ENCODE measurements at places on chromosomes 4 and X.
A peak's percentile ranks its signal among the peaks of the same experiment; 100 is the strongest.

- ATAC-seq, result no peak
Observed at GRCh38 chrX:45872480-45872879, 671.8 kb upstream of the DIPK2B start.

DNA sequence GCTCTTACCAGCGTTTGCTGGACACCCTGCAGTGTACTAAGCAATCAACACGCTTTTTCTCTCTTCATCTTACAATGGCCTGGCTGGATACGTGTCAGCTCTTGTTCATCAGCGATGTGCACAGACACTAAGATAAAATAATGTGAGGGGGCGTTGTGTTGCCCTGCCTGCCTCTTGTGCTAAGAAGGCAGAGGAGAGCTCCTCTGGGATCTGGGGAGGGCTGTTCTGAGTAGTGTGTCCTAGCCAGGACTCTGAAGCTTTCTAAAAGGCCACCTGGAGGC lies 49.7 kb downstream of the NELFA start:
- no peak for ATAC-seq

DNA sequence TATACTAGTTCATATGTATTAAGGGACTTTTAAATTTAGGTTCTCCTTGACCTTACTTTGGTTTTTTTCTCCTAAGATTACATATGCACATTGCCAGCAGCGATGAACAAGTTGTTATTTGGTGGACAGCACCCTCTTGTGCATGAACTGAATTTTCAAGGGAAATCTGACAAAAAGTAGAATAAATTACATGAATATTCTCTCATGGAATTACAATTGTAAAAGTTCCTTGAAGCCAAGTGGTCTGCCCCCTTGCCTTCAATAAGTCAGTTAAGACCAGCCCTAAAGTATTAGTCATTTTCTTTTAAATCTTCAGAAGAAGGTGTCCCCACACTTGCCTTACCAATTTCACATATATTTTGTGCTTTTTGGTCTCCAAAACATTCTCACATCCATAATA lies 30.7 kb upstream of the SMARCA5 start:
- peak; percentile 39 for ATAC-seq

DNA sequence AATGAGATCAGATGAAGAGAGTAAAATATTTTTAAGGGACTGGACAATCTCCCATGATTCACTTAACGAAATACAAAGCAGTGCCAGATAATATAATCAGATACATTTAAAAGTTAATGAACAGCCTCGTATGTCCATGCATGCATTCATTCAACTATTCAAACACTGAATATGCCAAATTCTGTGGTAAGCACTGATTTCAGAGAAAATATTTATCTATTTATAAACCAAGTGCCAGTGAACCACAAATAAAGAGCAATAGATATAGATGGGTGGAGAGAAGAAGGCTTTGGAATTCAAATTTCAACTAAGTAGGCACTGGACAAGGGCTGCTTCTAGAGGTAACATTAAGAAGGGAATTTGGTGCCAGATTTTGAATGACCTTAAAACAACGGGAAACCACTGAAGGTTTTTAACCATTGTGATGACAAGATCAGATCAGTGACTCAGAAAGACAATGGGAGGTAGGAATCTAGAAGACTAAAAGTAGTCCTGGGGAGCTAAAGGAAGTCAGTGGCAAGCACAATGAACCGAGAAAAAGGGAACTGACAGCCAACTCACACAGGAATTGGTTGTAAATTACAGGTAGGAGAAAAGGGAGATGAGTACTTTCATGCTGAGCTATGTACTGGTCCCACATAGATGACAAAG lies 14.2 kb downstream of the ELOVL6 start:
- no peak for ATAC-seq

- ATAC-seq, result peak; percentile 96
Observed at GRCh38 chrX:131734621-131735020, 190.7 kb downstream of the OR13H1 start.

DNA sequence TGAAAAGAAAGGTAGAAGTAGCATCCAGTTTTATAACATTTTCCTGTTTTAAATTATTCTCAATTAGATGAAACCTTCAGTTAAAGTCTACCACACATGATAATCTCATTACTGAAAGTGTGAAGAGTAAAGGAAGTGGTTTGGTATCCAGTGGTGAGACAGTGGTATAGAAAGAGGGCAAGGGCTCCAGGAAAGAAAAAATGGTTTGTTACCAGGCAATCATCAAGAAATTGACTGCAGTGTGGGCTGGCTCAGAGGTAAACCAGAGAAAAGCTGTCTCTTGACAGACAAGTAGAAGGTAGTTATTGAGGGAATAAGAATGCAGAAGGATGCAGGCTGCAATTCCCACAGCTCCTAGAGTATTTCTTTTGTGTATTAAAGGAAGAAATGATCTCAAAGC lies 406.2 kb downstream of the TLL1 start:
- no peak for ATAC-seq

Data from gastroesophageal sphincter (tissue), 4 donors.